Glomerular endothelial cell (primary cell): ENCODE measurements at places on chromosomes 13 and 19. TPM values are rescaled to one million over a fixed set of nuclear protein-coding genes. Genes with fewer than 3 reads are reported as not detected.
A peak's percentile ranks its signal among the peaks of the same experiment; 100 is the strongest.

DNA sequence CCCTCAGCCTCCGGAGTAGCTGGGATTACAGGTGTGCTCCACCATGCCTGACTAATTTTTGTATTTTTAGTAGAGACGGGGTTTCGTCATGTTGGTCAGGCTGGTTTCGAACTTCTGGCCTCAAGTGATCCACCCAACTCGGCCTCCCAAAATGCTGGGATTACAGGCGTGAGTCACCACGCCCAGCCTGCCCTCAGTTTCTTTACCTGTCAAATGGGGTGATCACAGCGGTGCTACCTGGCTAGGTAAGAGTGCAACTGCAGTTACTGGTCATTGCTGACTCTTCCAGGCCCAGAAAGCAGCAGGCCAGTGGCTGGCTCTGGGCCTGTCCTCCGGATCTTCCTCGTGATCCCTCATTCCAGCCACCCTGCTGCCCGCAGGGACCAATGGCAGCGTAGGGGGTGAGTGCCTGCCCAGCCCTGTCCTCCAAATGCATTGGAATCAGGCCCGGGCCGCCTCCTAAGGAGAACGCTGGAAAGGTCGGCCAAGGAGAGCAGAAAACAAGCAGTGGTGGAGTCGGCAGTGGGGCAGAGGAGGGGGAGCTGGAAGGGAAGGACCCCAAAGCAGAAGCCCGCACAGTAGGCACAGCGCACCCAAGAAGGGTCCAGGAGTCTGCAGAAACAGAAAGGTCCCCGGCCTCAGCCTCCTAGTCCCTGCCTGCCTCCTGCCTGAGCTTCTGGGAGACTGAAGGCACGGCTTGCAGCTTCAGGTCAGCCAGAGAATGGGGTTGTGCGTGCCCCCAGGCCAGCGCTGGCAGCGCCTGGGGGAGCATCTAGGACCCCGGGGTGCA, 1.8 kb upstream of the SLC27A1 start:
- no peak for DNase-seq

- no peak for DNase-seq
Measured at GRCh38 chr13:85194482-85194881, 604.7 kb downstream of the SLITRK6 start.

- DNase-seq: peak; percentile 63
Measured at GRCh38 chr13:48492470-48493065, 40.3 kb downstream of the RCBTB2 start.

DNA sequence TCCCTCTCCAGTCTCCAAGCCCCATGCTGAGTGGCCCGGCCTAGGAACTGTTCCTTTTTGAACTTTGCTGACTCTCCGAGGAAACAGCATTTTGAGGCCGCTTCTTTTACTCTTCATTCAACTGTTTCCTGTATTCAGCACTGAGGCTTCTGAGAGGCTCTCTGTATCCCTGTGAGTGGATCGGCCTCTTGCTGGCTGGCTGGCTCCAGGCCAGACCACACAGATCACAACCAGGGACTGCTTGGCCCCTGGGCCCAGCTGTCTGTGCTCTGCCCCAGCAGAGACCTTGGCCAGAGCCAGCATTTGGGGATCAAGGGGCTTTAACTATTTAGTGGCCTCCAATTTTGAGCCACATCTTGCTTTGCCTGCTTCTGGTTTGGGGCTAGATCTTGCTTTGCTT, 75.6 kb upstream of the KL start:
- no peak for DNase-seq

DNA sequence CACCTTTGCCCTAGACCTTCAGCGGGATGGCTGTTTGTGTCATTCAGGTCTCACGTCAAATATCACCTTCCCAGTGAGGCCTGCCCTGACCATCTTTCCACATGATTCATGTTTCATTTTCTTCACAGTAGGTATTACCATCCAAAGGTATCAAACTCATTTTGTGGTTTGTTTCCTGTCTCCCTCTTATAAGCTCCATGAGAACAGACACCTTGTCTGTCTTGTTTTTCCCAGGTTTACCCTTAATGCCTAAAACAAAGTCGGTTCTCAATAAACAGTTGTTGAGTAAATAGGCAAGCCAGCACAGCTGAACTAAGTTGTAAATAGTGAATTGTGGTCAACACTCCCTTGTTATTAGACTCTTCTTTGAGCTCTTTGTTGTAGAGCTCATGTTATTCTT, 122.6 kb upstream of the GJB6 start:
- no peak for DNase-seq

DNA sequence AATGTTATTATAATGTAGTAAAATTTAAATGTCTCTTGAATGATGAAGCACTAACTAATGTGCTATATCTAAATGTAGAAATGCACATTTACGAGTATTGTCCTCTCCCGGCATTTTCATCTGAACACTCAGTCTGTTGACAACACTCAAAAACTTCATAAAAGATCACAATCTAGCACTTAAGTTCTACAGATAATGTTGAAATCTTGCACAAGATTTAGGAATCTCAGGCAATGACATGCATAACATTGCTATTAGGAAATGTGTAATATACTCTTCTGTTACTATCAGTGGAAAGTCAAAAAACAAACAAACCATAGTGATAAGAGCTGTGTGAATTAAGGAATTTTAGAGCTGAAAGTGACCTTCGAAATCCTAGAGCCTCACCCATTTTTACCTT, 37.5 kb upstream of the XPO4 start:
- no peak for DNase-seq

GRCh38 chr19:3369337-3370213, 3.2 kb downstream of the NFIC start:
- no peak for DNase-seq

- no peak for DNase-seq
Measured at GRCh38 chr13:62629618-62630017, 1214.0 kb upstream of the PCDH20 start.

VSIG10L gene
- total RNA-seq: 0.82 and 0.88 TPM in 2 replicates

SSBP4 gene
- total RNA-seq: 180 and 184 TPM in 2 replicates

CCDC97 gene
- total RNA-seq: 10.9 and 16.3 TPM in 2 replicates

NLRP7 gene
- total RNA-seq: not detected in 2 replicates

TMC4 gene
- not detected in 2 replicates for total RNA-seq

LGALS14 gene
- total RNA-seq: not detected in 2 replicates

EDNRB gene
- 18.8 and 25.6 TPM in 2 replicates for total RNA-seq
